Stimulated activated CD4-positive, alpha-beta T cell treated with anti-CD3 and anti-CD28 coated beads, Interleukin-1b, Interleukin-23, amount 100 ng/mL, for 48 hours (primary cell): ENCODE measurements at places on chromosomes 7 and 10.

DNA sequence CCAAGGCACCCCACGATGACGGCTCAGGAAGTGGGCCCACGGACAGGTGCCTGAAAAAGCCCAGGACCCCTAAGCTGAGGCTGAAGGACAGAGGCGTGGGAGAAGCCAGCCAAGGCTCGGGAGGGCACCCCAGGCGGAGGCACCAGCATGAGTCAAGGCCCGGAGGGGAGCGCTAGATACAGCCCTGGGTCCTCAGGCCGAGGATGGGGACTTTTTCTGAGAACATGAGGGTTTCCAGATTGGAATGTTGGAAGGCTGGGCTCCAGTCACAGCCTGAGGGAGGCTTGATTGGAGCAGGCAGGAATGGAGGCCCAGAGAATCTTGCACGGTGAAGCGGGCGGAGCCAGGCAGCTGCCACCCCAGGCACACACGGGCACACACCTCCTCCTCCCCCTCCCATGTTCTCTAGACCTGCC is 19.0 kb upstream of the ELFN1 start:
- no peak for DNase-seq

DNA sequence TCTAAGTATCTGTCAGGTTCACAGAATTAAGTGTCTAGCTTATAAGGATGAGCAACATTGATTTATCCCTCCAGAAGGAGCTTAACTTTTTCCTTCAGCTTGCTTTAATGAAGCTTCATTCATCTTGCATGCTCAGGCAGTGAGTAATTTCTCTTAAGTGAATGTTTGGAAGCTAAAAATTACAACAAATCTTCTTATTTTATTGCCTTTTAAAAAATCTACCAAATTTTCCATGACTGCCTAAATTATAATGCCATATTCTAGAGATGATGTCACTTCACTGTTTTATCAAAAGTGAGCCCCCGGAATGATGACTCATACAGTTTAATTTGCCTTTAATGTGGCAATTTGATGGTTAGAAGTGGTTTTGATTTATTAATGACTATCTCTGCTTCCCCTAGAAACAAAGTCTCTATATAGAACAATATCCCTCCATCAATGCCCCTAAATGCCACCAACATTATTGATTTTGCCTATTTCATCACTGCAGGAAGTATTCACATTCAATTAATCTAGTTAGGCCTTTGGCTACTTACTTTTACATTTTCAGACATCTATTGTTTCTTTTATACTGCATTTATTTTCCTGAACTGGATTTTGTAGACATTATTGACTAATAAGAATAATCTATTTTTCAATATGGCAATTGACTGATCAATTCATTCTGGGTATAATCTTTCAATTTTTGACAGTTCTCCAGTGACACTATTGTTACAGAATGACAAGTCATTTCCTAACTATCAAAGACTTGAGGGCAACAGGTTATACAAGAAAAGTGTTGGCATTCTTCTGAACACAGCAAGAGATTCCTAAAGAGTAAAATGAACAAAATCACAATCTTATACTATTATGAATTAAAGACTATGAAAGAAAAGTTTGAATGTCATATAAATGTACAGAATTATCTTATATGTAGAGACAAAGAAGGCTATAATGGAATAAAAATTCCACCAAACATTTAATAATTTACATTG is 139.3 kb upstream of the ODAD2 start:
- DNase-seq, result no peak

- no peak for DNase-seq
Measured at GRCh38 chr10:62147425-62147824, 121.2 kb downstream of the RTKN2 start.

- no peak for DNase-seq
Measured at GRCh38 chr10:127855591-127855881, 37.2 kb downstream of the CLRN3 start.

DNA sequence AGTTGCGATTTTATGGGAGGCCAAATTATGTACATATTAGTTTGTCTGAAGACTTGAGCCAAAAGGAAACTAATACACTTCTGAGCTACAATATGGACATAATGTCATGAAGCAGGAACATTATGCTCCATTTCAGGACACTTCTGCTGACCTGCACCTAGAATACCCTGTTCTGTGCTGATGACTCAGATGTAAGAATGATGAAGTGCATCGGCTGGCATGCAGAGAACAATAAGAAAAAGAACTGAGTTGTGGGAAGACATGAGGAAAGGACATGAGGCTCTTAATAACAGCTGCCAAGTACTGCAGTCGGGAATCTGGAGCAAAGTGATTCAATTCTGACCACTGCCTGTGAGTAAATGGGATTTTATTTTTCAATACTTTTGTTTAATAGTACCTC is 192.9 kb upstream of the VSTM2A start:
- no peak for DNase-seq

- DNase-seq, result no peak
Measured at GRCh38 chr10:112983444-112984056, 33.5 kb downstream of the TCF7L2 start.

DNA sequence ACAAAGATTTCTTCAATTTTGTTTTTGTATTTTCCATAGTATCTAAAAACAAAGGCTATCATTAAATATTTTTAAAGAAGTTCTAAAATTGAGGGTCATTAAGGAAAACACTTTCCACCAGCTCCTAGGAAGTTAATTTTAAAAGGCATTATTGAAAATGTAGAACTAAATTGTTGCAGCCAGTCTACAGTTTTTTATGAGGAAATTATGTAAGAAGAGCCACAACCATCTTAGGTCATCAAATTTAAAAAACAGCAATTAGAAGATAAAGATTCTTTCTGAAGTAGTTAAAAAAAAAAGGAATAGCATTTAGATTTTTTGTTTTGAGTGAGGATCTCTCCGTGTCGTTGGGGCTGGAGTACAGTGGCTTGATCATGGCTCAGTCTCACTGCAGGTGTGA is 161.7 kb downstream of the NRBF2 start:
- no peak for DNase-seq

DNA sequence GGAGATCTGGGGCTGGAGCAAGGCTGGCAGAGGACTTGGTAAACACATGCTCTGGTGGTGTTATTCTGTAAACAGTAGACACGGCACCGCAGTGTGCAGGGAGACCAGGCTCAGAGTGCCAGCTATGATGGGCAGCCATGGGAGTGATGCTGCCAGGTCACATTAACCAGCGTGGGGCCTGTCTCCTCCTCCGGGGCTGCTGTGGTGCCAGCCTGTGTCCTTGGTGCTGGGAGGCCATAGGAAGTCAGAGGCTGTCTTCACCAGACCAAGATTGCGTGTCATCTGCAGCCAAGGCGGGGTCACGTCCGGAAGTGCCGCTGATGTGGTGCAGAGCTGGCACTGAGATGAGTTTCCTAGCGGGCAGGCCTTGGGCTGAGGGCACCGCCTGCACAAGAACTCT is 236.0 kb downstream of the GLRX3 start:
- DNase-seq, result no peak

DNA sequence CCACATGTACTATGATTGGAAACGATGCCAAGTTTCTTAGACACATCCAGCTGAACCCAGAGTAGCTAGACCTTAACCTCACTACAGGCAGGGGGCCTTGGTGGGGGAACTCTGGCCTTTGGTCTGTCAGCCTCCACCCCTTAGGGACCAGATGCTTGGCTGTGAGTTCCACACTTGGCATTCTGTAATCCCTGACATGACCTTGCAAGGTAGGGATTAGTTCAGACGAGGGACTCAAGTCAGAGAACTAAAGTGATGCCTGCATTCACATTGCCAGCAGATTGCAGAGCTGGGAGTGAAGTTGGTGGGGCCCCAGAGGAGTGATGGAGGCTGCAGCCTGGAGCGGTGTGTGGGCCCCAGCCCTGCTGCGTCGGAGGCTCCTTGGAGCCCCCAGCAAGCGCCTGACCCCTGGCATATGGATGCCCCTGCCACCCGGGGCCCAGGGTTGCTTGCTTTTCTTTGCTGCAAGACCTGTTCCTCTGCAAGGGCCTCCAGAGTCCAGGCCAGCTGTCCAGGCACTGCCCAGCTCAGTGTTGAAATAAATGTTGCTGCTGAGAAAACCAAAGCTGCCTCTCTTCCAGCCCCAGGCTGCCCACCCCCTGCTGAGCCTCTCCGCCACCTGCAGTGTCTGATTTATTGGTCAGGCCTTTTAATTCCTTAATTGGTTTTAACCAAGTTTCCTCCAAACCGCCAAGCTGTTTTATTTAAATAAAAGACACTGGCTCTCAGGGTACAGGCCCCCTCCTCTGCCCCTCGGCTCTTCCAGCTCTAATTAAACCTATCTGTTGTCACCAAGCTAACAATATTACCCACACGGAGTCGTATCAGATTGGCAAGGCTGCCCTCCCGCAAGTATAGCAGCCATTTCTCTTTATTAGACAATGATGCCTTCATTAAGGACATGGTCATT is 4.7 kb downstream of the NPTX2 start:
- no peak for DNase-seq
